Spinal cord (tissue), 10 donors: ENCODE measurements at places on chromosomes 7 and 10.

DNA sequence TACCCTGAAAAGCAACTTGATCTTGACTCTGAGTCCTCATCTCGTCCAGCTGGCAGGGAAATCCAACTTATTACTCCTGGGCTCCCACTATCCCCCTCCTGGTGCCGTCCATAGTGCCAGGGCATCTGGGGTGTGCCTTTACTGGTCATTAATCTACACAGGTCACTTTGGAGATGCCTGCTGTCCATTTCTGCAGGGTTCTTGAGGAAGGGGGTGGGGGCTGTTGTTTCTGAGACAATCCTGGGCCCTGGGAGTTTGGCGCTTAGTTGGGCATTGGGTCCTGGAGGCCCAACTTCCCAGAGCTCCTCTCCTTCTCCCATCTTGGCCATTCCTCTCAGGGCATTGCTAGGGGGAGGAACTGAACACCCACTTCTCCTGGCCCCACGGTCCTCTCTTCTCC, 6.0 kb upstream of the TACR2 start:
- DNase-seq, result no peak

DNA sequence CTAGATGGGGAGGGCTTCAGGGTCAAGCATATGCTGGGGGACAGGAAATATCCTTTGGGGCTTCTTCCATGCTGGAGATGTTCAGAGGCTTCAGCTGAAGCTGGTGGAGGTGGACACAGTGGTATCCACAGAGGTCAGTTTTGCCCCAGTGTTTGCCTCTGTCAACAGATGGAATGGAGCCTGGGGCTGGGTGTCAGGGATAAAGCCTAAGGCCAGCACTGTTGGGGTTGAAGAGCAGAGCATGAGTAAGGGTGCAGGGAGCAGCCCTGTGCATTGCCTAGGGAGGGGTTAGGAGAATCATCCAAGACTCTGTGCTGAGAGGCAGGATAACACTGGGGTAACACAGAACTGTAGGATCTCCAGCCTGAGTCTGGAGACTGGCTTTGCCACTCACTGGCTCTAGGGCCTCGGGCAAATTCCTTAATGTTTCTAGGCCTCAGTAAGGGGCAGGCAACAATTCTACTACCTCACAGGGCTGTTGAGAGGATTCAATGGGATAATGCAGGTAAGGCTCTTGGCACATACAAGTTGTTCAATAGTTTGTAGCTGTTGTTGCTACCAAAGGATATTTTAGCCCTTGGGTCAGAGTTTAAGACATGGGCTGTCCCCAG, 21.8 kb upstream of the MYL7 start:
- DNase-seq, result no peak

DNA sequence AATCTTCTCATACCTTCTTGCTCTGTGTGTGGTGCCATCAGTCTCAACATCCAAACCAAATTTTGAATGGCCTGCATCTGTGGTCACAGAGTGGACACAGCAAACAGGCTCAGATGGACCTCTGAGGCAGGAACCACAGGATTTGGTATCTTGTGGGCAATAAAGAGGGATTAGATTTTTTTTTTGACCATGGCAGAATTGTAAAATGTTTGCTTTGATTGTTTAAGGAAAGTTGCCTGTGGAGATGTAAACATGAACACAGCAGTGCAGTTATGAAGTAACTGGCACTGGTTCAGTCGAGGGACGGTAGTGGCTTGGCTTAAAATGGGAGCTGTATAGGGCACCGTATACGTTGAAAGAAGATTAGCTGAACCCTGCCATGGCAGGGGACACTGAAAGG, 464.7 kb downstream of the SH2D4B start:
- DNase-seq, result no peak

DNA sequence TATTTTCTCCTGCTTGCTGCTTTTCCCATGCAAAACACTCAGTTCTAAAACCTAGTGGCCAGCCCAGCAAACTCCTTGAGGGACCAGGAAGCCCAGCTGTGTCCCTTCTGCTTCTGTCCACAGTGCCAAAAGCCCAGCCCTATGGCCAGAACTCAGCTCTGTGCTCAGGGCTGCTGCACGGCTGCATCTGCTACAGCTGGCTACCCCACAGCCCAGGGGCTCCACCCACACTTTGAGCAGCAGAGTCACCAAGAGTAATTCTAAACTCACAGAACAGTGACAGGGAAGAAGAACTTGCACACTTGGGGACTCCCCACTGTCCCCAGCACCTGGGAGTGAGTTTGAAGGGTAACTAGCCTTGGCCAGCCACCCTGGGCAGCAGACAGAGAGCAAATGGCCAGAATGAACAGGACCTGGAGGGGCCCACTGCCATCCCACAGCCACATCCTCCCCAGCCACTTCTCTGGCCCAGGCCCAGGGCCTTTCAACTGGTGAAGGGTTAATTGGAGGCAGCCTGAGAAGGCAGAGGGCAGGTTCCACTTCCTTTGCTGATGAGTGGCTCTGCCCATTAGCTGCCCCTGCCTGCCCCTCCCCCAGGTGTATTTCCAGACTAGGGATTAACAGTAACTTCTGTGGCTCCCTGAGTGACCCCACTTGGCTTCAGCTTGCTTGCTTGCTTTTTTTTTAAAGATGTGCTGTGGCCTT, 28.1 kb upstream of the TRIM8 start:
- no peak for DNase-seq

DNA sequence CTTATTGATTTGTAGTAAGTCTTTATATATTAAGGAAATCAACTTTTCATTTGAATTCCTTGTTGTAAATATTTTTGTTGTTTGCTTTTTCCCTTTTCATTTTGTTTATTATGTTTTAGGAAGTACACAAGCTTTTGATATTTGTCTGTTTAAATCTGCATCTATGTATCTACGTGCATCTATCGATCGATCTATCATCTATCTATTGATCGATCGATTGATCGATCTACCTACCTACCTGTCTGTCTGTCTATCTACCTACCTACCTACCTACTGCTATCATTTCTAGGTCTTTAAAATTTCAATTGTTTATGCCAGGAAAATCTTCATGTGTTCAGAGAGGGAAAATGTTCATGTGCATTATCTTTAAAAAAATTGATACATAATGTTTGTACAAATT, 216.8 kb upstream of the MTPN start:
- no peak for DNase-seq

DNA sequence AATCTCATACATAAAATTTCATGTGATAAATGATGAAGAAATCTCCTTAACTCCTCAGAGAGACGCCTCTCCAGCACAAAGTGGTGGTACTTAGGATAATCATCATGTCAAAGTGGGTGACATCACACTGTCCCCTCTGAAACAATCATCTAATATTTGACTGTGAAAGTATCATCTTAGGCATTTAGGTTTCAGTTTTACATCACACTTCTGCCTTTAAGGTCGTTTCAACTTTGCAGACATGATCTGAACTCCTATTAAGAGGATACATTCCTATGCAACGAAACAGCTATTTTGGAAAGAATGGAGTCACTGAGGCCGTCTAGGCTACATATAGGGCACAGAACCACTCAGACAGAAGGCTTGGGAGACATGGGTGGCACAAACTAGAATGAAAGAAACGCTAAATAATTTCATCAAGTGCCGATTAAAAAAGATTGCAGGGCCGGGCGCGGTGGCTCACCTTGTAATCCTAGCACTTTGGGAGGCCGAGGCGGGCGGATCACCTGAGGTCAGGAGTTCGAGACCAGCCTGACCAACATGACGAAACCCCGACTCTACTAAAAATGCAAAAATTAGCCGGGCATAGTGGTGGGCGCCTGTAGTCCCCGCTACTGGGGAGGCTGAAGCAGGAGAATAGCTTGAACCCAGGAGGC, 2.0 kb downstream of the VOPP1 start:
- DNase-seq, result no peak

DNA sequence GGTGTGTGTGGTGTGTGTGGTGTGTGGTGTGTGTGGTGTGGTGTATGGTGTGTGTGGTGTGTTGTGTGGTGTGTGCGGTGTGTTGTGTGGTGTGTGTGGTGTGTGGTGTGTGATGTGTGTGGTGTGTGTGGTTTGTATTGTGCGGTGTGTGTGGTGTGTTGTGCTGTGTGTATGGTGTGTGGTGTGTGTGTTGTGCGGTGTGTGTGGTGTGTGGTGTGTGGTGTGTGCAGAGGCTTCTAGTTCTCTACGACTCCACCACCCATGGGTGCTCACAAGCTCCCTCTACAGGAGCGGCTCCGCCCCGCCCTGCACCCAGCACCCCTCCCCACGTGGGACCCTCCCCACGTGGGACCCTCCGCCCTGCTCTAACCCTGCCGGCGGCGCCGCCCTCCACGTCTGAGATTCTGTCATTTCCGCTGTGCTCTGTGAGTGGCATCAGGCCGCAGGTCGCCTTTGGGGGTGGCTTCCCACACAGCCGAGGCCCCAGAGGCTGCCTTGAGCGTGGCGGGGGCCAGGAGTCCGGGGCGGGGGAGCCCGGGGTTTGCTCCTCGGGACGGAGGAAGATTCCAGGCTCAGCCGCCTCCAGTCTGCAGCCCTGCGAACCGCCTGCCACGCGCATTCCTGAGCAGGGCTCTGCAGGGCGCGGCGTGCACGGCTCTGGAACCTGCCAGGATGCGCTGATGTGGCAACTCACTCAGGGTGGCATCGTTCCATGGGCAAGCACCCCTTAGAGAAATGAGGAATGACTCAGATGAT, 37.0 kb upstream of the DNAJB6 start:
- DNase-seq, result no peak
